HepG2 (cell line): ENCODE measurements at places on chromosomes 13 and 19. TPM values are rescaled to one million over a fixed set of nuclear protein-coding genes. Genes with fewer than 3 reads are reported as not detected.

SWSAP1 gene
- total RNA-seq = 3.1 and 3.3 TPM in 2 replicates

BLOC1S3 gene
- 3.2 and 4.3 TPM in 2 replicates for total RNA-seq

ZNF681 gene
- total RNA-seq = not detected in 2 replicates

REEP6 gene
- 15.6 and 28.8 TPM in 2 replicates for total RNA-seq

PCDH20 gene
- 0.02 TPM in 1 of 2 replicates, not detected in the other for total RNA-seq

MYPOP gene
- total RNA-seq = 2.7 TPM in 2 replicates

ZNF700 gene
- total RNA-seq = 12.8 and 16.5 TPM in 2 replicates

ZNF723 gene
- not detected in 2 replicates for total RNA-seq

DNA sequence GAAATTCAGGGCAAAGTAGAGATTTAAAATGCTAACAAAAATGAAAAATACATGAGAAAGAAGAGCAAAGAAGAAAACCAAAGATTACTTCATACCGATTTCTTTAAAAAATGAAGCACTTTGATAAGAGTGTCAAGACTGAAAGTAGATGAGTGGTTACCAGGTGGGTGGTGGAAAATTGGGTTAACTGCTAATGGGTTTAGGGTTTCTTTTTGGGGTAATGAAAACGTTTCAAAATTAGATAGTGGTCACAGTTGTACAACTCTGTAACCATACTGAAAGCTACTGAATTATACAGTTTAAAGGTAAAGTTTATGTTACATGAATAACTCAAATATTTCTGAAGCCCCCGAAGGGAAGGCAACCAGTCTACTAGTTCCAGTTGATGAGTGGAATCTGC lies 179.4 kb downstream of the NDFIP2 start:
- no peak for DNase-seq

DNA sequence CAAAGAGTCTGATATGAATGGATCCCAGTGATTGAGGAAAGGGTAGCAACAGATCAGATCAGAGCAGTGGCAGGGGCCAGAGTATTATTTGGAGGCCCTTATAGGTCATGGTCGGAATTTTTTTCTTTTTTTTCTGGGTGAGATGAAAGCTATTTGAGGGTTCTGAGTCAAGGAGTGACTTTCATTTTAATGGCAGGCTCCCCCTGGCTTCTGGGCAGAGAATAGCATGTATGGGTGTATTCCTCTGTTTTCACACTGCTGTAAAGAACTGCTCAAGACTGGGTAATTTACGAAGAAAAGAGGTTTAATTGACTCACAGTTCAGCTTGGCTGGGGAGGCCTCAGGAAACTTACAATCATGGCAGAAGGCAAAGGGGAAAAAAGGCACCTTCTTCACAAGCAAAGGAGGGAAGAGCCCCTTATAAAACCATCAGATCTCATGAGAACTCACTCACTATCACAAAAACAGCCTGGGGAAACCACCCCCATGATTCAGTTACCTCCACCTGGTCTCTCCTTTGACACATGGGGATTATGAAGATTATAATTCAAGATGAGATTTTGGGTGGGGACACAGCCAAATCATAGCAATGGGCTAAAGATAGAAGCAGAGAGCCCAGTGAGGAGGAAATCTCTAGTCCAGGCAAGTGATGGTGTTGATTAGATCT lies 3.0 kb upstream of the SLC6A16 start:
- DNase-seq = peak; percentile 21

DNA sequence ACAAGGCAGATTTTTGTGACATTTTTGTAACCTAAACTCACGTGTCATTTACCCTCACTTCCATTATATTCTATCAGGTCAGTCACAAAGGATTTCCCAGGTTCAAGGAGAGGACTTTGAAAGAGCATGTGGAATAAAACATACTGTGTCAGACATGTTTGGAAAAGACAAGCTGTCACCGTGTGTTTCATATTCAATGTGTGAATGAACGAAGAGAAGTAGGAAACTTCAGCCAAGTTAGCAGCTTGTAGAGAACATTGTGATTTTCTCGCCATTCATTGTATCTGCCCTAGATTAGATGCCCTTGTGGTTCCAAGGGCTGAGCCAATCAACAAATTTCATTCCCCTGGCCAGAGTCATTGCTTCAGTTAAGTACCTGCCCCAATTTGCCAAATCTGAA lies 2288.9 kb upstream of the PCDH20 start:
- no peak for DNase-seq

GRCh38 chr13:98976941-98977340 lies 923 bp downstream of the DOCK9 start:
- no peak for DNase-seq

DNA sequence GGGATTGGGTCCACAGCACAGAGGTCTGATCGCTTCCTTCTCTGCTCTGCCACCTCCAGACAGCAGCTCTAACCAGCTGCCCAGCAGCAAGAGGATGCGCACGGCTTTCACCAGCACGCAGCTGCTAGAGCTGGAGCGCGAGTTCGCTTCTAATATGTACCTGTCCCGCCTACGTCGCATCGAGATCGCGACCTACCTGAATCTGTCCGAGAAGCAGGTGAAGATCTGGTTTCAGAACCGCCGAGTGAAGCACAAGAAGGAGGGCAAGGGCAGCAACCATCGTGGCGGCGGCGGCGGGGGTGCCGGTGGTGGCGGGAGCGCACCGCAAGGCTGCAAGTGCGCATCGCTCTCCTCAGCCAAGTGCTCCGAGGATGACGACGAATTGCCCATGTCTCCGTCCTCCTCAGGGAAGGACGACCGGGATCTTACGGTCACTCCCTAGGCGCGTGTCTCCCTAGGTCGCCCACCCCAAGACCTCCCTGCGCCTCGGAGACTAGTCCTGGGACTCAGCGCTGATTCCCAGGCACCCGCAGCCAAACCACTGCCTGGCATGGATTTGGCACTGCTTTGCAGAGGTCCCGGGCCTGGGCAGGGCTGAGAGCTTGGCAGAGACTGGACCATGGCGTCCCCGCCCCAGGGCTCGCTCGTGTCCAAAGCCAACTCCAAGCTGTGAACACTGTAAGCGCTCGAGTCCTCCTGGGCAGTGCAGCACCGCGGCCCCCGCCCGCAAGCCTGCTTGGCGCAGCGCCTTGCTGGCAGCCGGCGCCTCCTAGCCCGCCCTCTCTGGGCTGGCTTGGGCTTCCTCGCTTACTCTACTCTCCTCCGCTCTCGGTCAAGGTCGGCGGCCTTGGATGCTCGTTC lies 1.5 kb downstream of the GSX1 start:
- DNase-seq = no peak

DNA sequence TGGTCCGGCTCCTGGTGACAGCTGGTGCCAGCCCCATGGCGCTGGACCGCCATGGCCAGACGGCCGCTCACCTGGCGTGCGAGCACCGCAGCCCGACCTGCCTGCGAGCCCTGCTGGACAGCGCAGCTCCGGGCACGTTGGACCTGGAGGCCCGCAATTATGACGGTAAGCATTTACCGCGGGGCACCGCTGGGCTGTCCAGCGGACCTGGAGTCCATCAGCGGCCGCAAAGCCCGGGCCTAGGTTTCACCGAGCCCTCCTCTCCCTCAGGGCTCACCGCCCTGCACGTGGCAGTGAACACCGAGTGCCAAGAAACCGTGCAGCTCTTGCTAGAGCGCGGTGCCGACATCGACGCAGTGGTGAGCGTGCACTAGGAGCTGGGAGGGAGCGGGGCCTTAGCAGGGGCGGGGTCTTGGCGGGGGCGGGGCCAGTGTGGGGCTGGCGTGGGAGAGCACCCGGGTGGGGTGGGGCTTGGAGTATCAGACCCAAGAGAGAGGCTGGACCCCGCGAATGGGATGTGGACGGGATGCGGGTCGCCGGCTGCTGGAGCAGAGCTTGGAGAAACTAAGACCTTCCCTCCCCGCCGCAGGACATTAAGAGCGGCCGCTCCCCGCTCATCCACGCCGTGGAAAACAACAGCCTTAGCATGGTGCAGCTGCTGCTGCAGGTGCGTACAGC lies 8.7 kb downstream of the BCL3 start:
- DNase-seq = no peak

DNA sequence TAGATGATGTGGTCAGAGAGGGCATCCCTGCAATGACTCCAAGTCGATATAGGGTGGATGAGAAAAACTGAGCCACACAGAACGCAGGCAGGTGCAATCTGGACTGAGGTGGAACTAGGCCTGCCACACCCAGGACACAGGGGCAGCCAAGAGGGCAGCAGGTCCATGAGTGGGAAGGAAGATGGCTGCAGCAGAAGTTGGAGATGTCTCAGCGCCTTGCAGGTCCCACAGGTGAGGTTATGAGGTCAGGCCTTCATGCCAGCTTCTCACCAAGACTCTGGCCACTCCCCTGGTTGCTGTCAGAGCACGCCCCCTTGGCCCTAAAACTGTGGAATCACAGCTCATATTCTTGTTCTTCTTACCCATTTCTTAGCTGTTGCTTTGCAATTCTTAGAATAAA lies 147.7 kb upstream of the VSTM2B start:
- no peak for DNase-seq

GRCh38 chr13:110957181-110957884 lies 42.5 kb upstream of the ANKRD10 start:
- peak; percentile 7 for DNase-seq

DNA sequence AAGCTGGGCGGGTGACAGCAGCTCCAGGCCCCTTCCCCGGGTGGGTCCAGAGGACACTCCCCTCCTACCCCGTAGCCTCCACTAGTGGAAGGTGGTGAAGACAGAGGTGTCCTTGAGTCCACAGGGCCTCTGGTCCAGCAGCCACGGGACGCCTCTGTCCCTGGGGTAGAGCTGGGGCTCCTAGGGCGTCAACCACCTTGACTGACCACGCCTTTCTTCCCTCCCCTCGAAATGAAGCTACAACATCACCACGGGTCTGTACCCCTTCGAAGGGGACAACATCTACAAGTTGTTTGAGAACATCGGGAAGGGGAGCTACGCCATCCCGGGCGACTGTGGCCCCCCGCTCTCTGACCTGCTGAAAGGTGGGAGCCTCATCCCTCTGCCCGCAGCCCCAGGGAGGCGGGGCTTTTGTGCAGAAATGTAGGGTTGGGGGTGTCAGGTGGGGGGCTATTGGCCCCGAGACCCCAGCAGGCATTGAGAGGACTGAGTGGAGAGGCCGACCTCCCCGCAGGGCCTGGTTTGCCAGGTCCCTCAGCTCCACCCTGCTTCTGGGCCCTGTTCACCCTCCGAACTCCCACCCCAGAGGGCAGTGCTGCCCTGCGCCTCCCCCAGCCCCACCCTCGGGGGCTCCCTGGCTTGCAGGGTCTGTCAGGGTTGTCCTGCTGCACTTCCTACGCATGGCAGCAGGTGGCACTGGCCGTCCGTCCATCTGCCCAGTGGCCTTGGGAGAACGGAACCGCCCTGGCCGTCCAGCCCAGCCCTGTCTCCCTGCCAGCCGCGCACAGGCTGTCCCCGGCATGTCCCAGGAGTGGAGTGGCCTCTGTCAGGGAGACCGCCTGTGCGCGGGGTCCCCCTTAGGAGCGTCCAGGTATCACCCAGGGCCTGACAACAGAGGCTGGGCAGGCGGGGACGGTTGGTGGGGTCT lies 15.7 kb downstream of the STK11 start:
- peak; percentile 38 for DNase-seq

DNA sequence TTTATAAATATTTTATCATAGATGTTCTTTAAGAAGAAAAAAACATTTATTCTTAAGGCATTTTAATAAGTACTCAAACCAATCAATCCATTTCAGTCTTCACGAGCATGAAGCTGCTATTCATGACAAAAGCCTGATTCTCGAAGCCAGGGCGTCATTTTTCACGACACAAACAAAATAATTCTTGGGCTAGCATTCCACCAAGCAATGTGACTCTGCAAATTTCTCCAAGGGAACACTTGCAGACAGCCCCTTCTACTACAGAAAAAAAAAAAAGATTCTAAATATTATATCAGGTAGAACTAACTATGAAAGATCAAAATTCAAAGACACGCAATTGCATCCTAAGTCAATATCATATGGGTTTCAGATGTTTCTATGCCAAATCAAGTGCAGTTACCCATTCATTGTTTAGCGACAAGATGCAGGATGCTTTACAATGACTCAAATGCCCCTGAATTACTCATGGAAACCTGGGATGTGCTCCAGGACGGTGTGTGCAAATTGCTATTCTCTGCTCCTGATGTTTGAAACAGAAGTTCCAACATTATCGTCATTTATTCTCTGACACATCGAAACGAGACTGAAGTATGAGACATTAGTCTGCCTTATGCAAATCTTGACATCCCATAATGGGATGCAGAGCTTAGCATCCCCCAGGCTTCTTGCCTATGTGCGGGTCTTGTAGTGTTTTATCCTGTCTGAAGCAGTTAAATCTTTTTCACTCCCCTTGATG lies 517.7 kb downstream of the MYO16 start:
- no peak for DNase-seq

DNA sequence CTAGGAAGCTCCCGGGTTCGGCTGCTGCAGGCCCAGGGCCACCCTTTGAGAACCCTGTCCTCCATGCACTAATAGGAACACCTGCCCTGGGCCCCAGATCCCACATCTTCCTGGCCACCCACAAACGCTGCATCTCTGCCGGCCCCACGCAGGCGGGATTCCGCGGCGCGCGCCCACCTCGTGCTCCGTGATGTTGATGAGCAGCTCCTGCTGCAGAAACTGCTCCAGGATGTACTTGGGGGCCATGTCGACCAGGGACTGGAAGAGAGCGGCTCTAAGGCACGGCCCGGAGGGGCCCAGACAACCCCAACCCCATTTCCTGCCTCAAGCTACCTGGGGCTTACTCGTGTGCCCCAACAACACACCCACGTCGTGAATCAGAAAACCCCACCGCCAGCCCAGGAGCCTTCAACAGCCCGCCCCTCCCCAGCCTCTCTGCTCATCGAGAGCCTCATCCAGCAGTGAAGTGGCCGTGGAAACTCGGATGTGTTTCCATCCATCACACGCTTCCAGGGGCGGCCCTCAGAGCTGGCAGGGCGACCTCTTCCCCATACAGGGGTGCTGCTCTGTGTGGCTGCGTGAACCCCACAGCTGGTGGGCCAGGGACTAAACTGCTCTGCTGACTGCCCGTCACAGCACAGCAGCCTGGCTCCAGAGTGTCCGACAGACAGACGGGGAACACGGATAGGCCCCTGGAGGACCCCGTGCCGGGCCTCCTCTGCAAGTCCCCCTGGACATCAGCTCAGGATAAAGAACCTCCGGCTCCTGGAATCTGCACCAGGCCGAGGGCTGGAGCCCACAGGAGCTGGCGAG lies 4.2 kb downstream of the POLR2E start:
- no peak for DNase-seq
